ENCODE measurements at places on chromosomes 5 and 9. TPM values are rescaled to one million over a fixed set of nuclear protein-coding genes. Genes with fewer than 3 reads are reported as not detected.

Gene GPR150
- 0.77 TPM for polyA plus RNA-seq

Gene BNC2
- polyA plus RNA-seq, result not detected

Gene GGTA1
- polyA plus RNA-seq, result not detected

Gene PCDHA1
- polyA plus RNA-seq, result not detected

Gene PCDHA12
- polyA plus RNA-seq, result not detected

Gene WNK2
- not detected for polyA plus RNA-seq

Gene CD72
- 2.7 TPM for polyA plus RNA-seq

Gene ALDH1A1
- 0.10 TPM for polyA plus RNA-seq

Measured in CD4-positive, CD25-positive, alpha-beta regulatory T cell (primary cell).